GM23248 (cell line): ENCODE measurements at places on chromosomes 5 and 9.
A peak's percentile ranks its signal among the peaks of the same experiment; 100 is the strongest.

GRCh38 chr5:1787472-1788047, 12.1 kb downstream of the MRPL36 start:
- DNase-seq, result no peak

DNA sequence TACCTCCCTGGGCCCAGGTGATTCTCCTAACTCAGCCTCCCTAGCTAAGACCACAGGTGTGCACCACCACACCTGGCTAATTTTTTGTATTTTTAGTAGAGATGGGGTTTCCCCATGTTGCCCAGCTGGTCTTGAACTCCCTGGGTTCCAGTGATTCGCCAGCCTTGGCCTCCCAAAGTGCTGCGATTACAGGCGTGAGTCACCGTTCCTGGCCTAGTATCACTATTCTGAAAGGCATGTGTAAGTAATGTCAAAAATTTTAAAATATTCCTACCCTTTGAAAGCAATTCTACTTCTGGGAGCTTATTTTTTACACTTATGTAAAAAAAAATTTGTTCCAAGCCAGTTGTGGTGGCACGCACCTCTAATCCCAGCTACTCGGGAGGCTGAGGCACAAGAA, 27.1 kb upstream of the TLE1 start:
- DNase-seq, result peak; percentile 32

GRCh38 chr5:34415559-34416198, 240.4 kb upstream of the RAI14 start:
- peak; percentile 47 for DNase-seq

GRCh38 chr5:60820593-60821487, 23.2 kb downstream of the ELOVL7 start:
- DNase-seq, result no peak
